ENCODE measurements at places on chromosomes 11 and 22.
A peak's percentile ranks its signal among the peaks of the same experiment; 100 is the strongest.

GRCh38 chr11:14203321-14203720, 155.7 kb downstream of the RRAS2 start:
- no peak for DNase-seq

DNA sequence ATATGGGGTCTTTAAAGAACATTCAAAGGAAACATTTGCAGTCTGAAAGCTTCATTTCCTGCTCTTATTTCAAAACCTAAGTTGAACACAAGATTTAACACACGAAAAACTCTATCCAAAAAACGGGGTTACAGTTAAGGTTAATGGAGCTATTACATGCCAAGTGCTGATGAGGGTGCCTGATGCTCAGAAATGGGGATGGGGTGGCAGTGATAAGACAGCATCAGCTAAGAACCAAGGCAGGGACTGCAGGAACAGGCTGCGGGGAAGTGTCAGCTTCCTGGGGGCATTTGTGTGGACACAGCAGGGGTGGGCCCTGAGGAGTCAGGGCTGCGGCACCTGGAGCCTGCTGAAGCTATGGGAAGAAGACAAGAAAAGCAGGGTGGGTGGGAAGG, 12.2 kb downstream of the DGCR2 start:
- DNase-seq, result peak; percentile 37

GRCh38 chr22:48478124-48478523, 1349.5 kb downstream of the BRD1 start:
- peak; percentile 38 for DNase-seq

DNA sequence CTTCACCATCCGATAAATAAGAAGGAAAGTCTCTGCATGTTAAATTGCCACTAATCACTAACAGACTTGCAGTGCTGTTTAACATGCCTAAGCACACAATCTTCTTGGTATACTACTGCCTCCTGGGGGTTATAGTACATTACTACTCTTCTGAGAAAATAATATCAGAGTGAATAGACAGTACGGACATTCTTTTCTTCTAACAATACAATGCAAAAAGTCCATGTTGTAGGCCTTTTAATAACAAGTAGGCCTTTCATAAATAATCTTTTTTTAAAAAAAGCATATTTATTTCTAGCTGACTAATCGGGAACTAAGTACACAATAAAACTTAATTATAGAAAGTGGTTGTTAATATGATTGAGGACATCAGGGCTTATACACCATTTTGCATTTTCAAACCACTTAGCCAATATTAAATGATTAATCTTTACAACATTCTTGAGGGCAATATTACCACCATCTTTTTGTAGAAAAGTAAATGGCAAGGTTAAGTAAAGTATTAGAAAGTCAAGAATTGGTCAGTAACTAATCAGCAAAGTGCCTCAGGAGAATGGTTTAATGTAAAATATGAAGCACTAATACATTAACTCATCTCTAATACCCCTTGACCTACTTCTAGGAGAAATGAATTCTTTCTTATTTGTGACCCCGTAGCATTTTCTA, 84.7 kb downstream of the TTC28 start:
- no peak for DNase-seq

GRCh38 chr11:7969756-7970646, 4.8 kb upstream of the NLRP10 start:
- DNase-seq, result no peak

DNA sequence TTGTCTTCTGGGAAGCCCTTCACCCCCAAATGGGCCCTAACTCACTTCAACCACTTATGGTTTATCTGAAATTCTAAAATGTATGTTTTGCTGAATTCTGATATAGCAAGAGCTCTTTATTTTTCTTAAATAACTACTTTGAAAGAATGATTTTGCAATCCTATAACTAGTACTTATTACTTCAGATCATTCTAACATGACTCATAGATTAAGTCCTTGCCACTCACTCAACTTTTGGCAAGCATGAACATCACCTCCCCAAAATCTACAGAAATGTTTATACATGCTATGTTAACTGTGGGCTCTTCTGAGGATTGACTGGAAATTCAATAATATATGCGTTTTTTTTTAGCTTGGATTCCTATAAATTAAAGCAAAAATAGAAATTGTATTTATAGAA, 367.4 kb upstream of the FAT3 start:
- no peak for DNase-seq

DNA sequence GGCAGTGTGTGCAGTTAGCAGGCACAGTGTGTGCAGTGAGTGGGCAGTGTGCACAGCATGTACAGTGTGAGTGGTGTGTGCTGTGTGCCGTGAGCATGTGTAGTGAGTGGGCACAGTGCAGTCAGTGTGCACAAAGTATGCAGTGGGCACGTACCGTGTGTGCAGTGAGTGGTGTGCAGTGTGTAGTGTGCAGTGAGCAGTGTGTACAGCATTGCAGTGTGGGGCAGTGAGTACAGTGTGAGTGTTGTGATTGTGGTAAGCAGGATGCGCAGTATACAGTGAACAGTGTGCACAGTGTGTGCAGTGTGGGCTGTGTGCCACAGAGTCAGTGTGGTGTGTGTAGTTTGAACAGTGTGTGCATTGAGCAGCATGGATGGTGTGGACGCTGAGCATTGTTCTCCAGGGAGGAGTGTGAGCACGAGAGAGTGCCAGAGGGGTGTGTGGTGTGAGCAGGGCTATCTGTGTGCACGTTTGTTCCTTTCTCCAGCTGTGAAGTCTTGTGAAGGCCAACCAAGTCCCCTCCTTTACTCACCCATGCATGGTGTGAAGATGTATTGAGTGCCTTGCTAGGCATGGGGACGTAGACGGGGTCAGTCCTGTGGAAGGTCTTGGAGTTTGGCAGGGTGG, 3.0 kb downstream of the SHANK3 start:
- DNase-seq, result peak; percentile 50

DNA sequence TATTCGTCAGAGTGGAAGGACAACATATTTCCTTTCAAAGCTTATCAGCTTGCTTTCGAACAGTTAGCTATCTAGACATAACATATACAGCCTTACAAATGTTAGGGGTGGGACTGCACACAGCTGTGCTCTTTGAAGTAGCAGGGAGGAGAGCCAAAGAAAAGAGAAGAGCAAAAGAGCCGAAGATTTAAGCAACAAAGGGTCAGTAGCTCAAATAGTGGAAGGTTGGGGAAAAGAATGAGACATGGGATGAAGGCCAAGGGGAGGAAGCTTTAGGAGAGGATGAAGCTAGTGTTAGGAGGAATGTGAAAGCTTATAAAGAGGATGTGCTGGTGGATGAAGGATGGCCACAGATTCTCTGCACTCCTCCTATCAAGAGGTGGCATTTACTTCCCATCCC, 31.8 kb upstream of the IGSF22 start:
- no peak for DNase-seq

GRCh38 chr22:50684501-50684900, 11.9 kb downstream of the SHANK3 start:
- no peak for DNase-seq

DNA sequence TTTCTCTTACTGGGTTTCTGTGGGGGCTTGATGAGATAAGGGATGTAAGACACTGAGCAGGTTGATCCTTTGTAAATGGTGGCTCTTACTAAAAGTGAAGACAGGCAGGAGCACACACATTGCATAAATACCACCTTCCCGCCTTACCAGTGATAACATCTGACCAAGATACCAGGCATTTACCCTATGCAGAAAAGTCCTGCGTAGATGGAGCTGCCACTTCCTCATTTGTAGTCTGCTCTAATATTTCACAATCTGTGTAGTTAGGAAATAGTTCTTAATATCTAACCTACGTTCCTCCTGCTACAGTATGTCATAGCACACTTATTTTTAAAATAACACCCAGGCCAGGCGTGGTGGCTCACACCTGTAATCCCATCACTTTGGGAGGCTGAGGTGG, 23.9 kb upstream of the SWAP70 start:
- DNase-seq, result no peak
